ENCODE measurements at places on chromosomes 12 and 14. TPM values are rescaled to one million over a fixed set of nuclear protein-coding genes. Genes with fewer than 3 reads are reported as not detected.
A peak's percentile ranks its signal among the peaks of the same experiment; 100 is the strongest.

Gene NELL2
- 0.55 TPM for total RNA-seq

Gene SMIM41
- 0.30 TPM for total RNA-seq

Gene MDM2
- 36.0 TPM for total RNA-seq

Gene VRTN
- total RNA-seq = not detected

Gene MOK
- 12.2 TPM for total RNA-seq

Gene TAS2R46
- 0.30 TPM for total RNA-seq

GRCh38 chr14:84420221-84420620 lies 1109.7 kb upstream of the FLRT2 start:
- H3K4me3 ChIP-seq = no peak overlapping the region
- no peaks in the 10 kb centered on the region for H3K36me3 ChIP-seq
- DNase-seq = no peak
- no peaks in the 10 kb centered on the region for H3K27me3 ChIP-seq

DNA sequence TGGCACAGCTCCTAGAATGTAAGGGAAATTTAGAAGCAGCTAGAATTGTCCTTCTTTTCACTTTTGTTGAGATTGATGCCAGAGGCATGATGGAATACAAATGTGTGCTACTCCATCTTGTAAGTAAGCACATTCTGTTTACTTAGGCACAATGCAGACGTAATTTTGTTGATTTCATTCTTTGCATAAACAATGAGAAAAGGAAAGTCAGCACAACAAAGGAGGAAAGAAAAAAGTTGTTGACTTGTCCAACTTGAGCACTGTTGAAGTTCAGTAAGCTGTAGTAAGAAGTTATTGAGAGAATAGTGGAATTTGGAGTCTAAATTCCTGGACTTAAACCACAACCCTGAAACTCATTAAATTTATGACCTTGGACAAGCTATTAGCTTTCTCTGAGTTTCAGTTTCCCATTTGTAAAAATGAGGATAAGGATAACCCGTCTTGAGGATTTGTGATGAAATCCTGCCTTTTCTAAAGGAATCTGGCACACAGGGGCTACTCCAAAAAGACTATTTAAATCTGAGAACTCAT lies 19.4 kb upstream of the CNTN1 start:
- H3K4me1 ChIP-seq = no peaks in the 10 kb centered on the region
- no peak overlapping the region for H3K4me3 ChIP-seq
- H3K27ac ChIP-seq = no peak overlapping the region
- H3K36me3 ChIP-seq = no peaks in the 10 kb centered on the region

DNA sequence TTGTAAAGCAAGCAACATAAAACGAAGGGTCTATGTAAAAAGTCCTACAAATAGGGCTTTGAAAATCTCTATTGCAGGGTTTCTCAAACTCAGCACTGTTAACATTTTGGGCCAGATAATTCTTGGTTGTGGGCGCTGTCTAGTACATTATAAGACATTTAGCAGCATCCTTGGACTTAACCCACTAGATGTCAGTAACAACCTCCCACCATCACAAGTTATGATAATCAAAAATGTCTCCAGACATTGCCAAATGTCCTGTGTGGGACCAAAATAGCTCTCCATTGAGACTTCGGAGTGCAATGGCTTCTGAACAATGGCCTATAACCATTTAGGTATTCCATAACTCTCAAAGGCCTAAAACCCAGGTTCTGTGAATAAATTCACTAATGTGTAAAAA lies 22.9 kb upstream of the DHRS7 start:
- no peaks in the 10 kb centered on the region for H3K27me3 ChIP-seq
- H3K36me3 ChIP-seq = no peaks in the 10 kb centered on the region
- H3K27ac ChIP-seq = no peak overlapping the region
- H3K4me1 ChIP-seq = peaks cover 7% of the 10 kb centered on the region
- no peak for DNase-seq

- no peaks in the 10 kb centered on the region for H3K27me3 ChIP-seq
- H3K4me1 ChIP-seq = no peaks in the 10 kb centered on the region
- no peak for DNase-seq
- H3K27ac ChIP-seq = no peak overlapping the region
These were observed 39.4 kb upstream of the PPP1CC start for GRCh38 chr12:110782094-110782493.

- no peak overlapping the region for H3K4me3 ChIP-seq
- H3K36me3 ChIP-seq = peaks cover 6% of the 10 kb centered on the region
- H3K27ac ChIP-seq = peak overlapping the region; percentile 86
- no peaks in the 10 kb centered on the region for H3K27me3 ChIP-seq
These were observed 32.7 kb upstream of the SELPLG start for GRCh38 chr12:108666401-108666881.

GRCh38 chr14:100679153-100679552 lies 47.5 kb upstream of the DLK1 start:
- no peak for DNase-seq
- H3K4me1 ChIP-seq = peaks cover 51% of the 10 kb centered on the region
- peaks cover 80% of the 10 kb centered on the region for H3K27me3 ChIP-seq

DNA sequence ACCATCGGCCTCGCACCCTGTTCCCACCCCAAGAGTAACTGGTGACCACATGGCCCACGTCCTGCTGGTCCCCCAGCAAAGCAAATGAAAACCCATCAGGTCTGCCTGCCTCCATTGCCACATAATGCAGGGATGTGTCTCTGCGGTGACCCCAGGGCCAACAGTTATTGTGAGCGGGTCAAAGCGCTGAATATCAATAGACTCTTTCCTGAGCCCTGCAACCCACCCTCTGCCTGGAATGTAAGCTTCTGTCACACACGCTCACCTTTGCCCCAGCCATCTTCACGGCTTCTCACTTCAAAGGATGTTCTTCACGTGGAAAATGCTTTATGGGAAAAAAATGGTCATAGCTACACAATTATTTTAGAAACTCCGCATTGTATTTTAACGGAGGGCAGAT lies 63.9 kb downstream of the FZD10 start:
- DNase-seq = no peak
- H3K36me3 ChIP-seq = no peaks in the 10 kb centered on the region
- no peak overlapping the region for H3K4me3 ChIP-seq

DNA sequence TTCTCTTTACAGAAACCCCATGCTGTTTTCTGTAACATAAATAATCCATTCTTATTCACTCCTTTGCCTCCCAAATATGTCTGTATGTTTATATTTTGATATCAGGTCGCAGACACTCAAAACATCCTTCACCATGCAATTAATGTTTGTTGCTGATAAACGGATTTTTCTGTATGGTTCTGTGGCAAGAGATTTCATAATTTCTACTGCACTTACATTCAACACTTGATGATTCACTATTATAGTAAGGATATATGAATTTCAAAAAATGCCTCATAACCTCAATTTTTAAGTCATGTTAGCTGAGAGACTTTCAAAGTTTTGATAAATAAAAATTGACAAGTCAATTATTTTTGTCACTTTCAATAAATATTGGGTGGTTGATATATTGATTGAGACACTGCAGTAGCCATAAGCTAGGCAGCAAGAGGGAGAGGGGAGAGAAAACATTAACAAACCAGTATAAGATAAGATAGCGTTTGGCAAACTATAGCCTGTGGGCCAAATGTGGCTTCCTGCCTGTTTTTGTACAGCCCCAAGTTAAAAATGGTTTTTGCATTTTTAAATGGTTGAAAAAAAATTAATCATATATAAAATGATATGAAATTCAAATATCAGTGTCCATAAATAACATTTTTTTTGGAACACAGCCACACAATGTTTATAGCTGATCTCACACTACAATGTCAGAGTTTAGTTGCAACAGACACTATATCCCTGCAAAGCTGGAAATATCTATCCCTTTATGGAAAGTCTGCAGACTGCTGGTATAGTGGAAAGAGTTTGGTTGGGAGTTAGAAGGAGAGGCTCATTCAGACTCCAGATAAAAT lies 18.3 kb downstream of the ALDH6A1 start:
- DNase-seq = no peak
- no peak overlapping the region for H3K27ac ChIP-seq
- H3K27me3 ChIP-seq = no peaks in the 10 kb centered on the region
- H3K36me3 ChIP-seq = peaks cover 84% of the 10 kb centered on the region
- no peaks in the 10 kb centered on the region for H3K4me1 ChIP-seq

DNA sequence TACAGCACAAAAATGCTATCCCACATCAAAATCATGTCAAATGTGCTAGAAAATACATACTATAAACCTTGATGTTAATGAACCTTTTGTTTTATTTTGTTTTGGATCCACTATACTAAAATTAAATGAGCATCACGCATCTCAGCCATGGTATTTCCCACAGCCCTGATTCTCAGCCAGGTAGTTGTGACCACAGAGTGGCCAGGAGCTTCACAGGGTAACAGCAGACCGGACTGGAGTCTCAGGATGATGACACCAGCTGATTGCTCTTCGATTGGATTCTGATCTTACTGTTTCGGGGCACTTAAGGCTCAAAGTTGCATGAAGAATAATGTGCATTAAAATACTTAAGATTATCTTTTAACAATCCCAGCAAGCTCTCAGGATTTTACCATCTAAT lies 134.8 kb downstream of the FOXN3 start:
- H3K4me1 ChIP-seq = peaks cover 8% of the 10 kb centered on the region
- DNase-seq = no peak
- H3K4me3 ChIP-seq = no peak overlapping the region

DNA sequence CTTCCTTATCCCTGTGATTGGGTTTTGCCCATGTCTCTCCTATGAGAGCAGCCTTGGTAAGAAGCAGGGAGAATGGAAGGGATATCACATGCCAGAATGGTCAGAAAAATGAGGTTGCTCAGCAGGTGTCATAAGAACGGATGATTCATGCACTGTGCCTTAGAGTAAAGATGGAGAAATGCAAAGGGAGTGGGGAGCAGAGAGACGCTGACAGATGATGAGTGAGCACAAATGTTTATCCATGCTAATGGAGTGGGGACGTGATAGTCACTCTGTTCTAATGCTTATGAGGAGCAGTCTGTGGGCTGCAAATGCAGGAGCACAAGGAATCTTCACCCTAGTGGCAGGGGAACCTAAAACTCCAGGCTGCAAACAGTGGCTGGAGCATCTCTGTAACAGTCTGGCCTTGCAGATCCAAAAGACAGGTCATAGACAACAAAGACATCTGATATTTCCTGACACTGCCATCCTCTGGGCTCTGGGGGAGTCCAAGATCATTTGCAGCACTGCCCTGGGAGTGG lies 243.2 kb downstream of the CACNA1C start:
- H3K27ac ChIP-seq = peak overlapping the region; percentile 40
- no peaks in the 10 kb centered on the region for H3K36me3 ChIP-seq
- peaks cover 98% of the 10 kb centered on the region for H3K4me1 ChIP-seq
- no peak for DNase-seq

DNA sequence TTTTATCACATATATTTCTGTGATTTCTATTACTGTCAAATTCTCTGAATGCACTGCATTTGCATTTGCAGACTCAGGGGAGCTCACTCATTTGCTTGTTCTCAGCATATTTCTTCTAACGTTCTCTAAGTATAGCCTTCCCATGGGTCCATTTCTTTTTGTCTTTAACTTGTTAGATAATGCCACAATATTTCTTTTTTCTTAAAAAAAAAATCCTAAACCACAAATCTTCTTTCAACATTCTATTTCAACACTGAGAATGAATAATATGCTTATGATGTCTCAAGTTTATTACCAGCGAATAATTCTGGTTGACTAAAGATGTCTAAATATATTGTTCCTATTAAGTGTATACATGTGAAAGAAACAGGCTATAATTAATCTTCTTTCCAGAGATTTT lies 200.2 kb downstream of the ANO6 start:
- no peaks in the 10 kb centered on the region for H3K27me3 ChIP-seq
- H3K4me3 ChIP-seq = no peak overlapping the region
- DNase-seq = no peak
- peaks cover 81% of the 10 kb centered on the region for H3K36me3 ChIP-seq

DNA sequence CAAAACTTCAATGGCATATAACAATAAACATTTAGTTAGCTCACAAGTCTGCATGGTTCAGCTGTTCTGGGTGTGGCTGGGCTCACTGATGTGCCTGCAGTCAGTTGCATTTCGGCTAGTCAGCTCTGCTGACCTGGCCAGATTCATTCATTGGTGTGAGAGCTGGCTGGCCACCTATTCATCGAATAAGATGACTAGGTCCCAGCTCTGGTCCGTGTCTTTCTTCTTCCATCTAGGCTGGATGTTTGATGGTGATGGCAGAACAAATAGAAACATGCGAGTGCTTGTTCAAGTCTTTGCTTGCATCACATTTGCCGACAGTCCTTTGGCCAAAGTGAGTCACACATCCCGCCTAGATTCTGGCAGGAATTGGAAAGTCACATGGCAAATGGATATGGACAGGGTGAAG lies 203.3 kb upstream of the CRY1 start:
- H3K4me1 ChIP-seq = no peaks in the 10 kb centered on the region
- H3K27me3 ChIP-seq = peaks cover 29% of the 10 kb centered on the region
- no peaks in the 10 kb centered on the region for H3K36me3 ChIP-seq
- no peak overlapping the region for H3K27ac ChIP-seq
- no peak overlapping the region for H3K4me3 ChIP-seq
- no peak for DNase-seq

- no peaks in the 10 kb centered on the region for H3K36me3 ChIP-seq
- no peak overlapping the region for H3K4me3 ChIP-seq
- no peak overlapping the region for H3K27ac ChIP-seq
- no peak for DNase-seq
These were observed 8.6 kb downstream of the DDN start for GRCh38 chr12:48990552-48990951.

GRCh38 chr12:72605975-72606374 lies 333.8 kb downstream of the TRHDE start:
- H3K4me3 ChIP-seq = no peak overlapping the region
- H3K27me3 ChIP-seq = no peaks in the 10 kb centered on the region
- H3K36me3 ChIP-seq = no peaks in the 10 kb centered on the region
- H3K27ac ChIP-seq = no peak overlapping the region
- no peaks in the 10 kb centered on the region for H3K4me1 ChIP-seq

DNA sequence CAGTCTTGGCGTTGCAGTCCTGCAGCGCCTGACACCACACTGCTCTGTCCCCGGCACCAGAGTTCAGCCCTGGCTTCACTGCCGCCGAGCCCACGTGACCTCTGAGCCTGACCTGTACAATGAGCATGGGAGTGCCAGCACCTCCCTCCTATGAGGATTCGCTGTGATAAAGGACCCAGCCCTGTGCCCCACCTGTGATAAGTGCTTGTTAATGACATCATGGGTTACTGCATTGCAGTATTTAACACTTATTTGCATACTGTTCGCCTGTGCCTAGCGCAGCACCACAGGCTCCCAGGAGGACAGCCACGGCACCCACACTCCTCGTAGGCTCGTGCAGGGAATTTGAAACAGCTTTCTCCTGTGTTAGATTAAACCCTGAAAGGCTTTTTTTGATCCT lies 118.2 kb upstream of the GSC start:
- H3K36me3 ChIP-seq = no peaks in the 10 kb centered on the region
- no peak overlapping the region for H3K27ac ChIP-seq
- H3K4me3 ChIP-seq = no peak overlapping the region
- no peaks in the 10 kb centered on the region for H3K4me1 ChIP-seq
- peaks cover 87% of the 10 kb centered on the region for H3K27me3 ChIP-seq
